Activated CD4-positive, CD25-positive, alpha-beta regulatory T cell treated with anti-CD3 and anti-CD28 coated beads, Interleukin-2, amount 50 U/mL, for 16 hours (primary cell): ENCODE measurements at places on chromosomes 11 and 22.

- no peak for DNase-seq
Observed at GRCh38 chr11:69650832-69651344, 9.9 kb downstream of the CCND1 start.

- DNase-seq = no peak
Observed at GRCh38 chr11:64566042-64566914, 24.7 kb upstream of the SLC22A12 start.

- DNase-seq = no peak
Observed at GRCh38 chr11:44766112-44766971, 39.6 kb downstream of the TSPAN18 start.

- DNase-seq = no peak
Observed at GRCh38 chr11:2780850-2781407, 81.1 kb upstream of the KCNQ1OT1 start.

- DNase-seq = no peak
Observed at GRCh38 chr11:122741613-122742300, 86.2 kb downstream of the UBASH3B start.

DNA sequence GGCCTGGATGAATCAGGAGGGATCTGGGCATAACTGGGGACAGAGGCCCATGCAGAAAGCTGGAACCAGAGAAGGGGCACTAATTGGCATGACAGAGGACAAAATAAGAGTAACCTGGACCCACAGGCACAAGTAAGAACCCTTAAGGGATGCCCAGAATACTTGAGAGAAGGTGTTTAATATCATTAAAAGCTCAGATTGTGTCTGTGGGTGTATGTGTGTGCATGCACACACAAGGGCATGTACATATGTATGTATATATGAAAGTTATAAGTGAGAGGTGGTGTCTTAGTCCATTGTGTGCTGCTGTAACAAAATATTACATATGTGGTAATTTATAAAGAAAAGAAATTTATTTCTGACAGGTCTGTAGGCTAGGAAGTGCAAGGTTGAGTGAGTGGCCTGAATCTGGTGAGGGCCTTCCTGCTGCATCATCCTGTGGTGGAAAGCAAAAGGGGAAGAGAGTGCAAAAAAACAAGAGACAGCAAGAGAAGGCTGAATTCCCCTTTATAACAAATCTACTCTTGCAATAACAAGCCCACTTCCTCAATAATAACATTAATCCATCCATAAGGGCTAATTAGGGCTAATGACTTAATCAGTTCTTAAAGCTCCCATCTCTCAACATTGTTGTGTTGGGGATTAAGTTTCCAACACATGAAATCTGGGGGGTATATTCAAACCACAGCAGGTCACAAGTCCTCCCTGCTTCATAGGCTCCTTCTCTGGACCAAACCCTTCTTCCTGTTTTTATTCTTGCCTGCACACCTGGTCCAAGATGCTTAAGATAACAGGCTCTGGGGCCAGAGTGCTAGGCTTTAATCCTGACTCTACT lies 68.3 kb upstream of the POU2AF2 start:
- no peak for DNase-seq

- DNase-seq = no peak
Observed at GRCh38 chr11:47617417-47617809, 23.2 kb upstream of the C1QTNF4 start.

DNA sequence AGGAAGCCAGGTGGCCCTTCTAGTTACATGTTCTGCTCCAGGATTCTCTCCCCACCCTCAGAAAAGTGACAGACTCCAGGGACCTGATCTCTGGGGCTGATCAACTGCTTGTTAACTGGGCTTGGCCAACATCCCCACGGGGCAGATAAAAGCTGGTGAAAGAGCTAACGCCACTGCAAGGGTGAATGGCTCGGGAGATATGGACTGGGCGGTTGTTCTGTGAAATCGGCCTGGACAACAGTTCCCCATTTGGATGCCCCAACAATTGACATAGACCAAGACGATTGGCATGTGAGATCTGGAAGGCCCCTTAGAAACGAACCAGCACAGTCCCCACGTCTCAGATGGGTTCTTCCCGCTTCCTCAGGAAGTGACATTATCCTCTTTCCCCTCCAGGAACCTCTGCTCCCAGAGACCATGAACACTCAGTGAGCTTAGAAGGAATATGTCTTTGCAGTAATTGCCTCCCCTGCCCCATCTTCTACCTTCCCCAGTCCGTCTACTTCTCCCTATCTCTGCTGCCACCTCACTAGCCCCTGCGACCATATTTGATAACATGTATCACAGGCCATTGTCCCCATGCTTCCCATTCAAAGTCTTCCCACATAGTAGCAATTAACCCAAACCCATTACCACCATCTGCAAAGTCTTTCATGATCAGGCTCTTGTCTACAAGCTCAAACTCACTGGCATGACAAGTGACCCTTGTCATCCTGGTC lies 5.6 kb upstream of the PRG2 start:
- no peak for DNase-seq

GRCh38 chr11:60672255-60672654 lies 27.2 kb upstream of the MS4A8 start:
- no peak for DNase-seq

- DNase-seq = no peak
Observed at GRCh38 chr11:75714211-75714610, 3.4 kb upstream of the MOGAT2 start.

- no peak for DNase-seq
Observed at GRCh38 chr22:27996529-27996925, 77.5 kb upstream of the PITPNB start.

DNA sequence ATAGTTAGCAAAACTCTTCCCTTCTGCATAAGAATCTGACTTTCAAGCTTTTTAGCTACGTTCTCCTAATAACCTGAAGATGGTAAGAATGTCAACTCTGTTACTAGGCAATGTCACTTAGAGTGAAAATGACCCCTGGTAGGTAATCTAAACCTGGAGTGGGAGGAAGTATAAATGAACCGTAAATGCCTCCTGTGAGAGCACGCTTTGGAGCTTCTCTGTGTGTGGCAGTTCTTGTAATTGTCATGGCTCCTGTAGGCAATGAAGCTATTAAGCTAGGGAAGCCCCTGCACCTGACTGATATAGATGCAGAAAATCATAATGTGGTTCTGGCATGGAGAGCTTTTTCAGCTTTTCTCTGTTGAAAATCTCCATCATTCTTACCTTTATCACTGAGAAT lies 29.4 kb downstream of the CALCA start:
- no peak for DNase-seq

- DNase-seq = no peak
Observed at GRCh38 chr11:74707602-74708510, 23.4 kb downstream of the CHRDL2 start.
